ENCODE measurements at places on chromosomes 7 and 10. TPM values are rescaled to one million over a fixed set of nuclear protein-coding genes. Genes with fewer than 3 reads are reported as not detected.
A peak's percentile ranks its signal among the peaks of the same experiment; 100 is the strongest.

- peak; percentile 22 for DNase-seq
Observed at GRCh38 chr10:93916257-93917063, 22.7 kb downstream of the SLC35G1 start.

DNA sequence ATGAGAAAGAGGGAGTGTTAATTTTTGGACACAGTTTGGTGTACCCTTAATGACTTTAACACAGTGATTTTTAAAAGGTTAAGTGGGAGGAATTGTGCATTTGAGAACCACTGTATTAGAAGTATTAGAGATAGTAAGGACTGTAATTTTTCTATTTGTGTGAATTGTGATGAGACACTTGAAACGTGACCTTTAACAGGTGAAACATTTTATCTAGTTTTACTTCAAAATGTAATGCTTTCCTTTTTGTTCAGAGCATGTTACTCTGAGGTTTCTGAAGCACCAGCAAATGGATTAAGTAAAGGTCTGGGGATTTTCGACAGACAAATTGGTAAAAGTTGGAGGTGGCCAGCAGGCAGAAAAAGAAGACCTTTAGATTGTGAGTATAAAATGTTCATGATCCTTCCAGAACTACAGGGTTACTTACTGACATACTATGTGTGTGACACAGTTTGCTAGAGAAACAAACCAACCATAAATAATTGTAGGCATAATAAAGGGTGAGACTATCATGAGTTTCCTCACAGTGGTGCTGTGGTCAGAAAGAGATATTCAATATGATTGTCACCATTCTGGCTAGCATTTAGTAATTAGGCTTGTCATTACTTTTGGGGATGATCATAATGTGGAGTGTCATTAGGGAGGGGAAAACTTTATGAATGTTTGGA, 26.1 kb downstream of the LCOR start:
- DNase-seq: peak; percentile 16

- DNase-seq: peak; percentile 62
Observed at GRCh38 chr7:4791738-4792536, 16.5 kb downstream of the AP5Z1 start.

Gene PODXL
- total RNA-seq: 17.1 TPM

- DNase-seq: no peak
Observed at GRCh38 chr7:17640730-17641377, 299.4 kb downstream of the SNX13 start.

DNA sequence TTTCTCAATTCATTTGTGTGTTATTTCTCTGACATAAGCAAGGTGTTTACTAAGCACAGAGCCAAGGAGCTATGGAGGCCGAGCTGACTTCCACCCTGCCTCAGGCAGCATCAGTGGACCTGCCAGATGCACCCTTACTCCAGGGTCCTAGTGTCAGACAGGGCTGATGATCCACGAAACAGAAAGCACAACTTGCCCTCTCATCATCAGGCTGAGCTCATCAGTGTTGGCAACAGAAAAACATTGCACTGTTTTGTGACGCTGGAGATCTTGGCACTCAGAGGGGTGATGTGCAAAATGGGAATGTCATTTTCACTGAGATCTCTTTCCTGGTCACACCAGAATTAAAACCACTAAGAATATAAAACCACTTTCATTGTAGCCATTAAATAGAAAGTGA, 201.8 kb downstream of the GLI3 start:
- no peak for DNase-seq

Gene TAF6
- 23.8 TPM for total RNA-seq

GRCh38 chr10:12165036-12165435, 30.7 kb downstream of the NUDT5 start:
- no peak for DNase-seq

- no peak for DNase-seq
Observed at GRCh38 chr7:37944737-37945054, 24.3 kb downstream of the EPDR1 start.

GRCh38 chr7:131546583-131547141, 9.8 kb downstream of the PODXL start:
- no peak for DNase-seq

Gene ATG9B
- total RNA-seq: 3.9 TPM

DNA sequence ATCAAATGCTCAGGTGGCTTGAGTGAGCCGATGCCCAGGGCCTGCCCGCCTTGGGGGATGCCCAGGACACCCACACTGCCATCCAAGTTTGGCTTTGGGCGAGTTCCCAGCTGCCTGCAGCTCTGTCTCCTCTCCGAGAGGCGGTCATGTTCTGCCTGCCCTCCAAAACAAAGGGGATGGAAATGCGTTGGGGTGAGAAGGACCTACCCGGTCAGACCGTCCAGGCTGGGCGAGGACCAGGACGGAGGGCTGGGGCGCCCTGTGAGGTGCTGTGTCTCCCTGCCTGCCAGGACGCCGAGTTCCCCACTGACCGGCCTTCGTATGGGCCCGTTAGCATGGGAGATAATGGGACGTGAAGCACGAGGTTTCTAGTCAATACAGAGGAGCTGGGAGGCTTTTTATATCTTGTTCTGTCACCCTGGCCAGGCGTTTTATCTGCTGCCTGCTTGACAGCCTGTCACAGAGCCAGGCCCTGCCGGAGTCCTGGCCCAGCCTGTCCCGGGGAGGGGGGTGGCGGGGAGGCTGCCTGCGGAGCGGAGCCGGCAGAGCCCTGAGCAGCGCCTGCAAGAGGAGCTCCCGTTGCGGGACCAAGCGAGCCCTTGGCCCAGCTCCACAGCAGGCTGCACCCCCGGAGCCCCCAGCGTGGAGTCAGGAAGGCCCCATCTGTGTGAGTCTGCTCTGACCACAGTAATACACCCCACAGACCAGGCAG, 22.0 kb upstream of the ELFN1 start:
- DNase-seq: peak; percentile 68

Gene ADRA2A
- 8.5 TPM for total RNA-seq

- no peak for DNase-seq
Observed at GRCh38 chr10:100006243-100006886, 3.4 kb downstream of the DNMBP start.

Gene HTR5A
- 2.1 TPM for total RNA-seq

DNA sequence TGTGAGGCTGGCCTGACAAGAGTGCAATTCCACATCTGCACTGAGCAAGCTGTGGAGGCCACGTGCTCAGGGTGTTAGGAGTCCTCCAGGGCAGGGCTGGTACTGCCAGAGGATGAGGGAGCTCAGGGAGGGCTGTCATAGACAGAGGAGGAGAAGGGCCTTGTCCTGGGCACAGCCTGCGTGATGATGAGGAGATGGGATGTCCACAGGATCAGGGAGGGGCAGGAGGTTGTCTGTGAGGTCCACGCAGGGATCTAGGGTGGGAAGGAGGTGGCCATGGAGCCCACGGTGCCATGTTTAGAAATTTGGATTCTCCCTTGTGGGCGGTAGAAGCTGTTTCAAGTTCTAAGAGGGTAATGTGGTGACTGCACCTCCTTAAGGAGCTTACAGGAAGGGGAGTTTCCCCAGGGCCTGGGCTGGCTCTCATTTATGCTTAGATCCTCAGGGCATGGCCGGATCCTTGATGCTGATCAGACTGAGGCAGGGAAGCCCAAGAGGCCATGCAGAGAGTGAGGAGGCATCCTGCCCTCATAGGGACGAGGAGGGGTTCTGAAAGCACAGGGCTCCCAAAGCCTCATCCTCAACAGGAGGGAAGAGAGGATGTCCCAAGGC, 30.3 kb downstream of the CHAT start:
- DNase-seq: no peak

- no peak for DNase-seq
Observed at GRCh38 chr10:96496281-96496925, 17.3 kb downstream of the TLL2 start.

Gene CHST3
- total RNA-seq: 22.0 TPM

Gene VPS41
- 103 TPM for total RNA-seq

- no peak for DNase-seq
Observed at GRCh38 chr10:2128991-2129390, 391.7 kb upstream of the ADARB2 start.

DNA sequence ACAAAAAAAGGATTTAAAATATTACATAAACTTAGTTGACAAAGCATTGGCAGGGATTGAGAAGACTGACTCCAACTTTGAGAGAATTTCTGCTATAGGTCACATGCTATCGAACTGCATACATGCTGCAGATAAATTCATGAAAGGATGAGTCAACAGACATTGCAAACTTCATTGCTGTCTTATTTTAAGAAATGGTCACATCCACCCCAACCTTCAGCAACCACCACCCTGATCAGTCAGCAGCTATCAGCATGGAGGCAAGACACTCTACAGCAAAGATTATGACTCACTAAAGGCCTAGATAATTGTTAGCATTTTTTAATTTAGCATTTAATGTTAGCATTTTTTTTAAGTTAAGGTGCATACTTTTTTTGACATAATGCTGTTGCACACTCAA, 73.6 kb downstream of the AGK start:
- no peak for DNase-seq

Gene SFXN2
- total RNA-seq: 10.1 TPM

GRCh38 chr7:26633557-26633956, 230.8 kb downstream of the SKAP2 start:
- DNase-seq: no peak

DNA sequence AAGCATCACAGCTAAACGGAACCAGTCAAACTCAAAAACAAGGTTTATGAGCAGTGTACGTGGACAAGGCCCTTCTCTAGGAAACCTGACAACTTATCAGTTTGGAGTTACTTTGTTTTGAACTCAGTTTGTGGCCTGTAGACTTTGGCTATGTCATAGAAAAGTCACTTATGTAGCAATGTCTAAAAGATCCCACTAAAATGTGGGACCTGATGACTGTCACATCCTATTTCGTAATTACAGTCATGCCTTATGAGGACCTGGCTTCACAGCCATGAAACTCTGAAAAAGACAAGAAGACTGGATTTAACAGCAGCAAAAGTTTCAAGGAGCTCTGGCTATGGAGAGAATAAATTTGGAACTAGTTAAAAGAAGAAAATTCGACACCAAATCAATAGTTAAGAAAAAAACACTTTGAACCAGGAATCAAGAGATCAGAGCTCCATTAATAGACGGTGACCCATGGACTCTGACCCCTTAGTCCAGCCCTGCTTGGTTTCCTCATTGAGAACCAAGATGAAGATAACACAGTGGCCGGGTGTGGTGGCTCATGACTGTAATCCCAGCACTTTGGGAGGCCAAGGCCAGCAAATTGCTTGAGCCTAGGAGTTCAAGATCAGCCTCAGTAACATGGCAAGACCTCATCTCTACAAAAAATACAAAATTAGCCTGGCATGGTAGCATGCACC, 204.3 kb downstream of the SFMBT2 start:
- DNase-seq: no peak

- DNase-seq: no peak
Observed at GRCh38 chr10:59303018-59303417, 59.3 kb downstream of the FAM13C start.

Gene ZNF804B
- 3.7 TPM for total RNA-seq

Gene ARHGEF35
- total RNA-seq: 1.2 TPM

DNA sequence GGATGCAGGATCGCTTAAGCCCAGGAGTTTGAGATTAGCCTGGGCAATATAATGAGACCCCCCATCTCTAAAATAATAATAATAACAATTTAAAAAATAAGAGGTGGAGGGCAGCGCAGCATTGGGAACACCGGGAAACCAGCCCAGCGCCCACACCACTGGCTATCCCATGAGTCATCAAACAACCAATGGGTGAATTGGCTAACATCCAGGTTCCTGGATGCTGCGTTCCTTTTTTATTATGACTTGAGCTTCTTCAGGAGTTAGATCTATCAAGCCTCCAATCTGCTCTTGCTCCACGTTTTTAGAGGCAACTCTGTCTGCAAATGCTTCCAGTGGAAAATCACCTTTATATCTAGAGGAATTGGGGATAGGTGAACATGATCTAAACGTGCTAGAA, 10.0 kb upstream of the LRRC4 start:
- DNase-seq: no peak

Gene STOX1
- 16.2 TPM for total RNA-seq

DNA sequence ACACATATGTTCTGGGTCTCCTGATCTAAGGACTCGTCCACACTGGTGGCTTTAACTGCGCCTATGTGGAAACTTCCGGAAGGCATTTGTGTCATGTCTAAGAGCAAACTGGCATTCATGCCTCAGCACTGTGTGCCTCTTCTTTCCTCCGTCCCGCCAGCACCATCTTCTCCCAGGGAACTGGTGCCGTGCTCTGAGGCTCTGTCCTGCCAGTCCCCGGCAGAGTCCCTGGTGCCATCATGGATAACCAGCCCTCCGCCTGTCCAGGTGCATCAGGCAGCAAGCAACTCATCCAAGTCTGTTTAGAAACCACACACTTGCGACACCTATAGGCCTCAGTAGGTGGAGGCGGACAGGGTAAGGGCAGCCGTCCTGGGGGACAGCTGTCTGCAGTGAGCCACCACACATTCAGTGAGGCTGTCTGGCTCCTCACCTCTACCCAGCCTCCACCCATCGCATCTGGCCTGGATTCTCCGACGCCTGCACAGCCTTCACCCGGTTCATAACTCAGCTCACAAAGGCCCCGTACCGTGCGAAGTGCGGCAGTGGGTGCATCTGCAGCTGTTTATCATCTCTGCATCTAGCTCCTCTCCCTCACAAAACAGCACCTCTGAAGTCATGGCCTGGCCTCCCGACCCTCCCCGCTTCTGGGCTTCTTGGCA, 162.7 kb downstream of the DIP2C start:
- DNase-seq: no peak

- no peak for DNase-seq
Observed at GRCh38 chr7:27046854-27047549, 48.8 kb downstream of the HOXA1 start.

Gene MBLAC1
- total RNA-seq: 2.4 TPM

DNA sequence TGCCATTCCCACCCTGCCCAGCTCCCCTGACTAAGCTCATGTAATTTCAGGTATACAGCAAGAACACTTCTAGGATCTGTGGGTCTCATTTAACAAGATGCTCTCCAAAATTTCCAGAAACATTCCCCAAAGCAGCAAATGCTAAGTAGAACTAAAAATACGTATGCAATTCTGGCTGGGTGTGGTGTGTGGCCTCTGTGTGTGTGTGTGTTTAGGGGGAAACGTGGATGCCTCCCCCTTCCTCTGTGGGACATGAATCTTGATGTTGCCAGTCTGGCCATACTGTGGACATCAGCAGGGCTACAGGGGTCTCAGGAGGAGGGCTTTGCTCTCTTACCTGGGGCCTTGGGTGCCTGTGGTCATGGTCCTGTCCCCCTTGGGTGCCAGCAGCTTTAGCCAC, 18.4 kb downstream of the EMX2 start:
- no peak for DNase-seq

- DNase-seq: no peak
Observed at GRCh38 chr10:122795924-122796323, 49.7 kb downstream of the CUZD1 start.

- DNase-seq: peak; percentile 38
Observed at GRCh38 chr7:107147464-107148393, 21.1 kb upstream of the HBP1 start.

DNA sequence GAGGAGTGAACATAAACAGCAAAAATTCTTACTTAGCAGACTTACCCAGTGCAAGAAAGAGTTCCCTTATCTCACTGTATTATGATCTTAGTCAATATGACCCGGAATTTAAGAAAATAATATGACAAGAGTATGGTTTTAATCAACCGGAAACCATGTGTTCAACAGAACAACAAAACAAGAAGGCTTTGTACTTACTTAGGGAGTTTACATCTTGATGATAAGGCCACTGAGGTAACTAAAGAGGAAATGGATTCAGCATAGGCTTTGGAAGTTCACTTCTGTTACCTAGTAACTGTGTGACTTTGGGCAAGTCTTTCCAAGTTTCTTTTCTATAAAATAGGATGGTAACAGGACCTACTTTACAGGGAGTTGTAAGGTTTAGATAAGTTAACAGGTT, 7.4 kb upstream of the FAS start:
- DNase-seq: no peak

Measured in cerebellum (tissue), 4 donors.